ENCODE measurements at places on chromosomes 6 and 20. TPM values are rescaled to one million over a fixed set of nuclear protein-coding genes. Genes with fewer than 3 reads are reported as not detected.

The LAMA2 gene
- total RNA-seq: under 0.01 TPM

The HEY2 gene
- total RNA-seq: not detected

The FERMT1 gene
- total RNA-seq: 26.6 TPM

The OR2J2 gene
- total RNA-seq: not detected
